ENCODE measurements at places on chromosomes 16 and 17.

GRCh38 chr17:40110026-40110845, 9.8 kb upstream of the NR1D1 start:
- no peak for DNase-seq

- no peak for DNase-seq
These were observed 19.8 kb upstream of the PITPNA start for GRCh38 chr17:1582374-1582773.

GRCh38 chr17:35164716-35165115, 17.1 kb downstream of the UNC45B start:
- no peak for DNase-seq

DNA sequence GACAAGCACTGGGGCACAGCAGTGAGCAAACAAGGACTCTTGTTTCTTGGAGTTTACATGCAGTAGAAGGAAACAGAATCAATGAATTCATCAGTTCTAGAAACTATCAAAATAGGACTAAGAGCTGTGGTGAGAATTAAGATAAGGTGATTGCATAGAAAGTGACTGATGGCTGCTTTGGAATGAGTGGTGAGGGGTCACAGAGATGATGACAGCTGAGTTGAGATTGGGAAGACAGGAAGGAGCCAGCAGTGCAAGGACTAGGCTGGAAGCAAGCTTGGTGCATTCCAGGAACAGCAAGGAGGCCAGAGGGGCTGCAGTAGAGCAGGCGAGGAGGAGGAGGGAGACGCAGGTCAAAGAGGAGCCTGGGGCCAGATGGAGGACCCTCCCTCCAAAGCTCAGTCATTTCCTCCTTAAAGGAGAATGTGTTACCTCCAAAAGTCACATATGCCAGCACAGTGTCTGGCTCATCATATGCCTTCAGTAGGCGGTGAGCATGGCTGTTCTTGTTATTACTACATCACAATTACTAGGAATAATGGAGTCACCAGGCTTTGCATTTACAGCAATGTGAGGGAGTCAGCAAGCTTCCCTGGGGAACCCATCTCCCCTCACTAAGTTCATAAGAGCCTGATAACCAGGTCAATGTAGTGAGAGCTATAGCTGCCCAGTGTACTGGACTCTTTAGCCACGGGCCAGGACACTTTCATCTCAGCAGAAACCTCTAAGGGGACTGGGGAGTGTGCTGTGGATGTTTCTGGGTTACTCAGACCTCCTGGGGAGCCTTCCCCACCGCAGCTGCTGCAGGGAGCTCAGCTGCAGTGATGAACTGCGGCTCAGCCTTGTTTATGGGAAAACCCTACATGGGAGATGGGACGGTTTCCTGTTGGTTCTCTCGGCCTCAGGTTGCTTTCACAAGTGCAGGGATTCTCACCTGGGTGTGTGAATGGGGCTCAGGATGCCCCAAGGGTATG, 157.2 kb downstream of the SEC14L1 start:
- DNase-seq = no peak

- DNase-seq = no peak
These were observed 86.9 kb downstream of the SEC14L1 start for GRCh38 chr17:77227461-77228240.

DNA sequence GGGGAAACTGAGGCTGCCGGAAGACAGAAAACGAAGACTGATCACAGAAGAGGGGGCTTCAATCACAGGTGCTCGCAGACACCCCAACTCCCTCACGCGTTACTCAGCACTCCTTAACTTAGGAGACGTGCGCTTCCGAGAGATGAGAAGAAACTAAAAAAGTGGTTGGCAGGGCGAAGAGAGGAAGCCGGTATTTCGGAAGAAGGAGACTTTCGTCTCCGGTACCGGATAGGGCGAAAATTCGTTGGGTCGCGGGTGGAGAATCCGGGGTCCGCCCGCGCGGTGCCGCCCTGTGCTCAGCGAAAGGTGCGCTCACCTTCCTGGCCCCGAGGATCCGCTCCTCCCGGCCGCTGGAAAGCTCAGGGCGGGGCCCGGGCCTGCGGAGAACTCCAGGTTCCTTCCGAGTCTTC, 917 bp upstream of the TBX2 start:
- peak; percentile 67 for DNase-seq

GRCh38 chr16:10805334-10805733, 13.3 kb downstream of the TVP23A start:
- no peak for DNase-seq

GRCh38 chr16:88926374-88926990, 50.5 kb downstream of the CBFA2T3 start:
- no peak for DNase-seq

GRCh38 chr17:78714534-78714933, 67.5 kb downstream of the CYTH1 start:
- no peak for DNase-seq

GRCh38 chr16:89230255-89230654, 12.8 kb downstream of the ZNF778 start:
- no peak for DNase-seq

- no peak for DNase-seq
These were observed 246.7 kb downstream of the HS3ST3A1 start for GRCh38 chr17:13355054-13355453.

DNA sequence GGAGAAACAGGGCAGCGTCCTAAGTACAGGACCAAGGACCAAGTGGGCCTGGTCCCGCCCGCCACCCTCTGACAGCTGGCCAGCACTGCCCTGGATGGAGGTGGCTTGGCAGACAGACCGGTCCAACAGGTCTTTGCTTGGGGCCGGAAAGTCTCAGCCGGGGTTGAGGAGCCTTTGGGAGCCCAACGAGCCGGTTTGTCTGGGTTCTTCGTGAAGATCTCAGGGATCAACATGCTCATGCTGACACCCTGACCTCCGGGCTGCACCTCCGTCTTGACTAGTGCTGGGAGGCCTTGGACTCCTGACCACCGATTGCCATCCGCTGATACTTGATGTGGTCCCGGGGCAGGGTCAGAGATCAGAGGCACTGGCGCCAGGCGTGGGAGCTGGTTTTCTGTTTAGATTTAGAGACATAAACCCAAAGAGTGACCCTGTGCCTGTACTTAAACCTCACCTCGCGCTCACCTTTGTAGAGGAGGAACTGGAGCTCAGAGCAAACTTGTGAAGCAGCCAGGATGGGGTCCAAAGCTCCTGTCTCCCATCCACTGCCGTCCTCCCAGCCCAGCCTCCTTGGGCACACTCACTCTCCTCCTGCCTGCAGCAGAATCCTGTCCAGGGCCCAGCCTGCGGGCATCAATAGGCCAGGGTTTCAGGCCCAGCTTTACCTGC, 92.1 kb upstream of the GSE1 start:
- DNase-seq = no peak

- DNase-seq = peak; percentile 77
These were observed 3.4 kb downstream of the SGCA start for GRCh38 chr17:50169121-50169764.

GRCh38 chr16:14186007-14186794, 115.1 kb downstream of the MRTFB start:
- peak; percentile 94 for DNase-seq

- no peak for DNase-seq
These were observed 7.6 kb downstream of the SGSH start for GRCh38 chr17:80212511-80212910.

- no peak for DNase-seq
These were observed 21.6 kb downstream of the IGF2BP1 start for GRCh38 chr17:49018748-49019147.

GRCh38 chr16:89067677-89068443, 25.8 kb upstream of the ACSF3 start:
- DNase-seq = peak; percentile 40

DNA sequence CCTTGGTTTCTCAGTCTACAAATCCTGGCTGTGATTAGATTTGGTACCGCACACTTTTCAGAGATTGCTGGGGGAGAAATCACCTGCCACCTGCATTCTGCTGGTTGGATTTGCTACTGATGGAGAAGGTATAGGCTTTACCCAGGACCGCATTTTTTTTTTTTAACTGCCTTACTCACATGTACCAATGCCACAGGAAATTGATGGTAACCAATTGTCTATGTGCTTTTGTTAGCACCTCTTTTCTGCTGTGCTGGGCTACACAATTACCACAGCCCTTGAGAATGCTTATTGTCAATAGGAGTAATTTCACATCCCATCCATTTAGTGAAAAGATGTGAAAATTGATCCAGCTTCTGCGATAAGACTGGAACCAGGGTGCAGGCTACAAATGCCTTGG, 74.4 kb upstream of the TANC2 start:
- DNase-seq = no peak

- DNase-seq = peak; percentile 90
These were observed 62.8 kb downstream of the GRB7 start for GRCh38 chr17:39800540-39800939.

DNA sequence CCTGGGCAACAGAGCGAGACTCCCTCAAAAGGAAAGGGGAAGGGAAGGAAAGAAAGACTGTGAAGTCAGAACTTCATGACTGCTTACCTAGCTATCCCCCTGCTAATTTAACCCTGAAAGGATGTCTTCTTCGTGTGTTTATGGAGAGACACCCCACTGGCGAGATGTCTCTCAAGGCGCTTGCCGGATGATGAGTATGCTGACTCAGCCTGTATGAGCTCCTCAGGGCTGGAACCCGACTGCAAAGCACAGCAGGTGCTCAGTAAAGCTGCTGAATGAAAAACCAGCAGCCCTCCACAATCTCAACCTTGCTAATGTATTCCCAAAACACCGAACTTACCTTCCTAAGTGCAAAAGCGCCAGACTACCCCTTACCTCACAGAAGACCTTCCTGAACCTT, 2.3 kb downstream of the ANKFY1 start:
- no peak for DNase-seq

DNA sequence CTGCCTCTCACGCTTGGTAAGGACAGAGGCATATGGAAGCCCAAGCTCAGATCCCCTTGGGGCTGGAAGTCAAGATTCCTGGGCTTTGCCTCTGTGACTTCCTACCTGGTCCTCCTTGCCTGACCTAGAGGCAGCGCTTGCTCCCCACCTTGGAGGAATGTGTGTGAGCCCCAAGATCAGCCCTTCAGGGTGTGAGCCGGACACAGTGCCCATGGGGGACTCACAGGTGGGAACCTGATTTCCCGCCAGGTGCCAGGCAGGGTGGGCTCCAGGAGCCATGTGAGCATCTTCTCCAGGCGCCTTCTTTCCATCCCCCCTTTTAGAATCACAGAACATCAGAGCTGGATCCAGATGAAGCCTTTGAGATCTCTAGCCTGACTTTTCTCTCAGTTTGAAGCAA, 10.2 kb downstream of the CD300LG start:
- no peak for DNase-seq

DNA sequence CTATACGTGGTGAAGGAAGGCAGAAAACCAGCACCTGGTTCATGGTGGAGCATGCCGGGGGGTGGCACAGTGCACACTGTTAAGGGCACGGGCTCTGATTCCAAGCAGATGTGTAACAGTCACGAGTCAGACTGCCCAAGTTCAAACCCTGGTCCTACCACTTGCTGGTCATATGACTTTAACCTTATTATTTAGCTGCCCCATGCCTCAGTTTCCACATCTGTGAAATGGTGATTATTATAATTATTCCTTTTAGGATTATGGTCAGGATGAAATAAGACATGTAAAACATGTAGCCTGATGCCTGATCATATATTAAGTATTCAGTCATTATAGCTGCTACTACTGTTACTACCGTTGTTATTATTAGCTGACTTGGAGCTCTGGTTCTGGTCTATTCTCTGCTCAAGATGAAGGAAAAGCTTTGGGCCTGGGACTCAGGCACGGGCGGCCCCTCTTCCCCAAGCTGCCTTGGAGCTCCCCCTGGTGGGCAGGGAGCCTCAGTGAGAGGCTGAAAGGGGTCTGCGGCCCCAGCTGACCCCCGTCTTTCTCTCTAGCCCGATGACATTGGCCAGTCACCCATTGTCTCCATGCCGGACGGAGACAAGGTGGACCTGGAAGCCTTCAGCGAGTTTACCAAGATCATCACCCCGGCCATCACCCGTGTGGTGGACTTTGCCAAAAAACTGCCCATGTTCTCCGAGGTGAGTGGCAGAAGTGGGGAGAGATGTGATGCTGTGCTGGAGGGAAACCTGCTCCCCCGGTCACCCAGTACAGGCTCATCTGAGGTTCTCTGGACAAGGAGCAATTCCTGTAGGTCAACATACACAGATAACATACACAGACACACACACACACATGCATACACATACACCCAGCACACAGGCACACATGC, 14.0 kb downstream of the NR1D1 start:
- peak; percentile 43 for DNase-seq

GRCh38 chr16:26391833-26392232, 674.9 kb upstream of the C16orf82 start:
- DNase-seq = peak; percentile 7

DNA sequence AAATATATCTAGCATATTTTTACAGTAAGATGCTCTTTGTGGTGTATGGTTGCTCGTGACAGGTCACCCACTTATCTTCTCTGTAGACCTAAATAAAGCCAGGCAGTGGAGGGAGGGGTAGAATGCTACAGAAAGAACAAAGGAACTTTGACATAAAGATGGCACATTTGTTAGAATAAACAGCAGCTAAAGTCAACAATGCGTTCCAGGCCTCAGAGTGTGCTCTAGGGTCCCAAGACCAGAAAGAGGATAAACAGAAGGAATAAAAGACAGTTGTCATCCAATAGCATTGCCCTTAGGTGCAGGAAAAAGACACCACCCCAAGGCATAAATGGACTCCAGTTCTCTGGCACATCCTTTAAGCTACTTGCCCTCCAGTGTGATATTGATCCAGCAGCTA, 523.0 kb upstream of the CDH11 start:
- no peak for DNase-seq

GRCh38 chr16:26386096-26386495, 680.6 kb upstream of the C16orf82 start:
- DNase-seq = peak; percentile 88

DNA sequence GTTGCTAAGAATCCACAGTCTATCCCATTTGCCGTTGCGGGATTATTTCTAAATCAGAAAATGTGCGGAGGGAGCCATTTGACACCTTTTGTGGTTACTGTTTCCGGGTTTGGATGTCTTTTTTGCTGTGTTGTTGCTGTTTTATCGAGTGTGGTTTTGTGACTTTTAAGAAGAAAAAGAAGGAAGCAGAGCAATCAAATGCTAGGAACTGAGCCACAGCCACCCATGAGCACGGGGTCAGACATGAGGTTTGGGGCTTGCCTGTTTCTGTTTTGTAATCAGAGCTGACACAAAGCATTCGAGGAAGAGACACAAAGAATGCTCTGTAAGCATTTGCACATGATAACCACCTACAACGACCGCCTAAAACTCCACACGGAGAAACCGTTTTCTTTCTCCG, 53.1 kb upstream of the CHMP6 start:
- no peak for DNase-seq

DNA sequence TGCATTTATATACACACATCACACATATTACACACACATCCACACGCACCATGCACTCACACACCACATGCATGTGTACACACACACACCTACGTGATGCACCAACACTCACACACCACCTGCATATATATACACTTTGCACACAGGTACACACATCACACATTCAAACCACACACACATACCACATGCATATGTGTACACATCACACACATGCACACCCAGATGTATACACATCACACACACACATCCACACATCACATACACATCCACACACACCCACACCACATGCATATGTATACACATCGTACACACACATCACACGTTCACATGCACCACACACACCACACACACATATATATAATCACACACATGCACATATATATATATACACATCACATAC, 281.8 kb downstream of the IRF8 start:
- DNase-seq = no peak

- no peak for DNase-seq
These were observed 14.3 kb downstream of the SNTB2 start for GRCh38 chr16:69201291-69201690.
